ENCODE measurements at places on chromosomes 5 and 9.

DNA sequence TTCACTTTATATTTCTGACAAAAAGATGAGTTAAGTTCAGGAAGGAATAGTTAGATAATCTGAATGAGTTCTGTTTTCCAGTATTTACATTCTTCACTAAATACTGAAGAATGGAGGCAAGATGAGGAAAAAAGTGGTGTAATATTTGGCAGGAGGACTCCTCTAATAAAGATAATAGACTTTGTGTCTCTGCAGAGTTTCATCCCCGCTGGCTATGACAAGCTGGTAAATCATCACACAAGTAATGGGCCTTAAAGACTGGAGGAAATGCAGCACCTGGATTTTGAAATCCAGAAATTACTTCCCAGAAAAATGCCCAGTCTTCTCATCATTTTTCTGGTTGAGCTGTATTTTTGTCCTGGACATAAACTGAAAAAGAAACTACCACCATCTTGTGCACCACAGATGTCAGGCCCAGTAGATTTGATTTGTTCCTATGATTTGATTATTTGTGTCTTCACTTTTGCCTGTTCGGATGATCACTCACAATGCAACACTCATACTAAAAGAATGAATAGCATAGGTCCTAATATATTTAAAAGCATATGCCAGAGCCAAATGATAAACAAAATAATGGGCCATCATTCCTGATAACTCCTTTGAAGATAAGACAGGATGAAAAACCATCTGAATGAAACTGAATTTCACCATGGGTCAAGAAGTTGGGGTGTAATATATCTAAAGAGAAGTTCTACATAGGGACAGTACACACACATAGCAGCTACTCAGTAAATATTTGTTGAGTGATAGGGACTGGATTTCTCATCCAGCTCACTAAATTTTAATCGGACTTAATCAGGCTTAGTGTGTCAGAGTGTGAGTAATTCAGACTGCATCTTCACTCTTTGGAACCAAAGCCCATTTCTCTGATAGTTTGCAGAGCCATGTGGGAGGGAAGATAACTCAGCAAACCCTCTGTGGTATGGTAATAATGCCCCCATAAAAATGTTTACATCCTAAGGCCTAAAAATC lies 200.5 kb downstream of the HINT1 start:
- no peak for DNase-seq

- DNase-seq, result no peak
Observed at GRCh38 chr5:107218457-107219193, 452.1 kb downstream of the EFNA5 start.

DNA sequence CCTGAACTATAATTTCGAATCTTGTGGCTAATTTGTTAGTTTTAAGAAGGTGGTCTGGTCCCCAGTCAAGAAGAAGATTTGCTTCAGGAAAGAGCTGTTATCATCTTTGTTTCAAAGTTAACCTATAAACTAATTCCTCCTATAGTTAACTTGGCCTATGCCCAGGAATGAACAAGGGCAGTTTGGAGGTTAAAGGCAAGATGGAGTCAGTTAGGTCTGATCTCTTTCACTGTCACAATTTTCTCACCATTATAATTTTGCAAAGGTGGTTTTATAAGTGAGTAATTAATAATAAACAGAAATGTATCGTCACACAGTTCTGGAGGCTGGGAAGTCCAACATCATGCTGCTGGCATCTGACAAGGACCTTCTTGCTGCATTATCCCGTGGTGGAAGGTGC lies 238.6 kb downstream of the PIK3R1 start:
- DNase-seq, result no peak

DNA sequence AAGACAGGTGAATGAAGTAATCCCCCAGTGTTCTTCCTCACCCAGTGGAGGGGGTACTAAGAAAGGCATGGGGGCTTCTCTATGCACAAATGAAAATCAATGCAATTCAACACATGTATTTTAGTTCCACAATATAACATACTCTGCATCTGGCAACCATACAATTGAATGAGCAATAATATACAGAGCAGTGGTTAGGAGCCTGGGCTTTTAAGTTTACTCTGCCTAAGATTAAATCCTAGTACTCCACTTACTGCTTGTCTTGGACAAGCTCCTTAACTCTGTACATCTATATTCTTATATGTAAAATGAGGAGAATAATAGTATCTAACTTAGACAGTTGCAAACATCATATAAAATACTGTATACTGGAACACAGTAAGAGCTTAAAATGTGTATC lies 195.4 kb upstream of the TRIM32 start:
- DNase-seq, result no peak

GRCh38 chr9:21684831-21685362 lies 117.5 kb upstream of the MTAP start:
- DNase-seq, result peak; percentile 28

GRCh38 chr9:133716564-133717112 lies 21.5 kb downstream of the SARDH start:
- no peak for DNase-seq

All from activated CD8-positive, alpha-beta memory T cell treated with anti-CD3 and anti-CD28 coated beads for 4 hours (primary cell).